ENCODE measurements at places on chromosomes 4 and X.

GRCh38 chrX:41148553-41148952 is 63.3 kb downstream of the USP9X start:
- no peak for DNase-seq

GRCh38 chr4:48738856-48739255 is 41.2 kb downstream of the FRYL start:
- DNase-seq: no peak

- DNase-seq: no peak
Measured at GRCh38 chrX:110402091-110402849, 43.6 kb downstream of the RTL9 start.

GRCh38 chrX:78747971-78748370 is 451 bp downstream of the LPAR4 start:
- no peak for DNase-seq

DNA sequence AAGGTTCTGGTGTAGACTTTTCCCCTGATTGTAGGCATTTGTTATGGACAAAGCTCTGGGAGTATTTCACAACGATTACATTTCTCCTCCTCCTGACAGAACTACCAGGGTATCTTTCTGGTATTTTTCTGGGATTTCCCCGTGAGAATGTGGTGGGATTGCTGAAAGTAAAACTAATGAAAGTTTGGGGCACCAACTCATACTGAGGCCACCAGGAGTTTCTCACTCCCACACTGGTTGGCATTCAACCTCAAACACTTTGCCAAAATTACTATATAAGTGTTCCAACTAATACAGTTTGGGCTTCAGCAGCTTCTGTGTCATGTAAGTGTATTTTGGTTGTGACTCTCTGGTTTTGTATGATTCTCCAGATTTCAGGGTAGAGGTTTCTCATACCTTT is 855.1 kb downstream of the GLUD2 start:
- no peak for DNase-seq

DNA sequence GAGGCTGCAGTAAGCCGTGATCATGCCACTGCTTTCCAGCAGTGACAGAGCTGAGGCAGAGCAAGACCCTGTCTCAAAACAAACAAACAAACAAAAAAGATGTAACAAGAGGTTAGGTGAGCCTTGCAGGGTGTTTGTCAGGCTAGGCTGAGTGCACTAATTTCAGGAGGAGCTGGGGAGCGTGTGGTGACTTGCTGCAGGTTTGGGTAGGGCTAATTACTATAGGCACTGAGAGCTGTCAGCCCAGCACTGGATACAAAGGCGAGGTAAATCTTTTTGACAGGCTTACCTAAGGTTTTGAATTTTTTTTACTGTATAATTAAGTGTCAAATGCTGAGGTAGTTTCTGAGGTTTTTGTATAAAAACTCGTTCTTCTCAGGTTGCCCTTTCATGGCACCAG is 29.8 kb upstream of the SH3D19 start:
- no peak for DNase-seq

GRCh38 chr4:138030375-138030774 is 211.8 kb downstream of the SLC7A11 start:
- DNase-seq: no peak

DNA sequence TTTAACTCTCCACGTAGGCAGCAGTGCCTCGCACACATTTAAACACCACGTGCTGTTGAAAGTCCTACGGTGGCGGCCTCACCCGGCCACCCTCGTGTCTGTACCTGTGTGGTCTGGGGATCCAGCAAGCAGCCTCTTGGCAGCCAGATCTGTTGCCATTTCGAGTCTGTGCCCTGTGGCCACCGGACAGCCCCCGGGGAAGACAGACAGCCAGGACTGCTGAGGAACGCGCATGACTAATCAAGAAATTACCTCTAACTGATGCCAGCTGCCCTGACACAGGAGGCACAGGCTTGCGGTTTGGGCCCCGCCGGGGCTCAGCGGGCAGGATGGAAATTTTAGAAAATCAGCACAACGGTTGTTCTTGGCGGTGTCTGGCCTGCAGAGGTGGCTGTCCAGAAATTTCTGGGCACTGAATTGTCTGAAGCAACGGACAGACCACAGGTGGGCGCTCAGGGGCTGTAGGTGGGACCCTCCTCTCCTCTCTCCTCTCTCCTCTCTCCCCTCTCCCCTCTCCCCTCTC is 15.6 kb upstream of the ASMTL start:
- DNase-seq: peak; percentile 58

DNA sequence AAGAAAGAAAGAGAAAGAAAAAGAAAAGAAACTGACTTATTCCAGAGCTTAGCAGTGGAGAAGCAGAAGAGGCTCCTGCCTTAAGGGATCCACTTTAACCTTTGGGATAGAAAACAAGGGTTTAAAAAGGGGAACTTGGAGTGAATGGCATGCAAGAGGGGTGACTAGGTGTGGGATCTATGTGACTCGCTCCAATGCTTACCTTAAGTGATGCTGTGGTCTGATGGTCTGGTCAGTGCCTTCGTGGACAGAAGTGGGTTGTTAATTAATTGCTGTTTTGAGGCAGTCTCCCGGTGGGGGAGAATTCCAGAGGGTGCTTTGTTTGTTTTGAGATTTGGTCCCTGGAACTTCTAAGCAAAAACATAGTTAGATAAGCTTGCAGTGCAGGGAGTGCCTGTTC is 21.1 kb upstream of the RHOXF1 start:
- DNase-seq: no peak

DNA sequence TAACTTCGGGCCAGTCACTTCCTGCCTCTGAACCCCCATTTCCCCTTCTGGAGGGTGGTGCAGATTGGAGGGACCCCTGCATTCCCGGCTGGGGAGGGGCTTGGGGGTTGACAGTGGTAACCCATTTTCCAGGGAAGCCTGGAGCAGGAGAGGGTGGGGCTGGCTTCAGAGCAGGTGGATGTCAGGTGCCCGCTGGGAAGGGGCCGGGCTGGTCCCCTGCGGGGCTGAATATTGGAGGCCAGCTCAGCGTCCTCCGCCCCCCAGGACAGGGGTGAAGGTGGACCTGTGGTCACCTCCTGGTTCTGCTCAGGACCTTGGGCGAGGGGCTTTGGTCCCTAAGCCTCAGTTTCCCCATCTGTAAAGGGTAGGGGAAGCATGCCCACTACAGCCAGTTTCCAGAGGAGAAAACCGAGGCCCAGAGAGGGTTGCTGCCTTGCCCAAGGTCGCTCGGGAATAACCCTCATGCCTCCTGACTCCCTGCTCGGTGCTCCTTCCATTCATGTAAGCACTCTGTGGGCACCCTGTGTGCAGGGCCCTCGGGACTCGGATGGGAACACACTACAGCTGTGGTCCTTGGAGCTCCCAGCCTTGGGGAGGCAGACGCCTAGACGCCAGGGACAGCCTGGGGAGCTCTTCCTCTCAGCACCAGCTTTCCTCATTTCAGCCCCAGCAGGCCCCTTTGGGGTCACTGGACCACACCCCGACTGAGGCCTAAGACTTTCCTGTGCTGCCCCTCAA is 683 bp downstream of the MAN2B2 start:
- DNase-seq: no peak

GRCh38 chrX:2342281-2342688 is 158.5 kb downstream of the DHRSX start:
- no peak for DNase-seq

- no peak for DNase-seq
Measured at GRCh38 chrX:48196745-48197201, at the start of gene SSX5. Gene SSX5 (minus strand): TSS chrX:48196795. CDS start chrX:48195358, 1,437 bp downstream.

DNA sequence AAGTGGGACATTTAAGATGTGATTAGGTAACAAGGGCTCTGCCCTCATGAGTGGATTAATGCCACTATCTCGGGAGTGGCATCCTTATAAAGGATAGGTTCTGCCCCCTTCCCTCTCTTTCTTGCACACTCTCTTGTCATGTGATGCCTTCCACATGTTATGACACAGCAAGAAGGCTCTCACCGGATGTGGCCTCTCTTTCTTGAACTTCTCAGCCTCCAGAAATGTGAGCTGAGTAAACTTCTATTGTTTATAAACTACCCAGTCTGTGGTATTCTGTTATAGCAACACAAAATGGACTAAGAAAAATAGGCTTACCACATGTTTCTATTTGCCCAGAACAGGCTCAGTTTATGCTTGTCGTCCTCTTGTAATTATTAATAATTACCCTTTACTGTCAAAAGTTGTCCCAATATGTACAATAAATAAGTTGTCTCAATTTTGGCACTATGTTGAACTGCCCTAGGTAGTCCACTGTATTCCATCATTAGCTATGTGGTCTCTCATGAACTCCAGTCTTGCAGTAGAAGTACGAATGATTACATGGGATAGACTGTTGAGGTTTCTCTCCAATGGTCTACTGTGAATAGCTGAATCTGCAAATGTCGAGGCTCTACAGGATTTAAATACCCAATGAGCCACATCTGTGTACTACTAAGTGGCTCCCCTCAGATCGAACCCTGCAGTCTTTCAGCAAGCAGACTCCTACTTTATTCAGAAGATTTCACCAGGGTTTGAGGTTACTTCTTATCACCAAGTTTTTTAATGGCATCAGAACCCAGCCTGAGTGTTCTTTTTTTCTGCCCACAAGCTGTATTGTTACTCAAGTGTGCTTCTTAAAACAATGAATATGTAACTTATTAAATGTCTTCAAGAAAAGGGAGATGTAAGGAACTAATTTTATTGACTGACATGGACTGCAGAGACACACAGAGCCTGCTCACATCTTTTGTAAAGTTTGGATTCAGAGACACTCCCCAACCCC is 102.0 kb upstream of the LEF1 start:
- DNase-seq: no peak

GRCh38 chr4:184689681-184690080 is 40.1 kb downstream of the PRIMPOL start:
- no peak for DNase-seq

- DNase-seq: no peak
Measured at GRCh38 chrX:102902355-102902754, 34.7 kb upstream of the RAB40AL start.

- no peak for DNase-seq
Measured at GRCh38 chrX:13863324-13863723, 46.4 kb upstream of the GPM6B start.

GRCh38 chr4:39166177-39166576 is 16.2 kb upstream of the WDR19 start:
- no peak for DNase-seq

- no peak for DNase-seq
Measured at GRCh38 chr4:112099701-112100297, 45.5 kb upstream of the FAM241A start.

DNA sequence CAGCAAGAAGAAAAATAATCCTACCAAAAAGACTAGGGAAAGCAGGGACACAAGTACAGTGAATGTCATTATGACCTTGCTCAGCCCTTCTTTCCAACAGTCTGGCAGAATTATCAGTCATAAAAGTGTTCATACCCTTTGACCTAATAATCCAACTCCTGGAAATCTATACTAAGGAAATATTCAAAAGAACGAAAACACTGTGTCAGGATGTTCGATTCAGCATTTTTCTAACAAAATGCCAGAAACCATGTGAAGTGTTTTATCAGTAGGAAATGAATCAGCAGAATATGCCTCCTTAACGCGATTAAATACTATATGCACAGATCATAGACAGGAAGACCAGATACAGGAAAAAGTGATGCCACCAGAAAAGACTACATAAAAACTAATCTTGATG is 16.2 kb upstream of the S100G start:
- DNase-seq: no peak

- no peak for DNase-seq
Measured at GRCh38 chrX:24341795-24342194, 18.6 kb upstream of the SUPT20HL1 start.

DNA sequence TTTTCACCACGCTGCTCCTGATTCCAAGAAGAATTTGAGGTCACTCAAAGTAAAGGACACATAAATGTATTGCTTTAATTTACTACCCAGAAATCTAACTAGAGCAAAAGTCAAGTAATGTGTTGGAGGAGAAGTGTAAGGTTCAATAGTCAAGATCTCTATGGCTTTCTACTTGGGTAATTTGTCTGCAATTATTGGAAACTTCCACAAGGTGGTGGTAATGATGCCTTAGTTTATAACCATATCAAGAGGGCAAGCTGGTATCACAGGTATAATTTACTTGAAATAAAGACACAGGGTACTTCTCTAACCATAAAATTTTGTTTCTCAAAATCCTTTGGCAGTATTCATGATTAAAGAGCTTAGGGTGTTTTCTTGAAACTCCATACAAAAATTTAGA is 10.2 kb upstream of the GRIA3 start:
- no peak for DNase-seq

DNA sequence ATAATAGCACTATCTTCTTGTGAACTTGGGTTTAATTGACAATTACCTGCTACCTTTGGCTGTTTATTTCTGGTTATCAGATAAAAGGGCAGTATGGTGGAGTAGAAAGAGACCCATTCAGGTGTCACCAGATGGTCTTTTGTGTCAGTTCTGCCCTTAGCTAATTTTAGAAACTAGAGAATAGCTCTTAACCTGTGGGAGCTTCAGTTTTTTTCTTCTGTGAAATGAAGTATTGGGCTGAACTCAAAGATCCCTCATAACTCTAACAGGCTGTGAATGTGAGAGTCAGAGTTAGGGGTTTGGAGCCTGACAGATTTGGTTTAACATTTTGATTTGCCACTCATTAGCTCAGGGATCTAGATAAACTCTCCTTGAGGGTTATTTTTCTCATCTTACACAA is 335.2 kb downstream of the PPP1R2C start:
- no peak for DNase-seq

GRCh38 chr4:76377911-76378310 is 43.0 kb downstream of the CCDC158 start:
- DNase-seq: peak; percentile 9

DNA sequence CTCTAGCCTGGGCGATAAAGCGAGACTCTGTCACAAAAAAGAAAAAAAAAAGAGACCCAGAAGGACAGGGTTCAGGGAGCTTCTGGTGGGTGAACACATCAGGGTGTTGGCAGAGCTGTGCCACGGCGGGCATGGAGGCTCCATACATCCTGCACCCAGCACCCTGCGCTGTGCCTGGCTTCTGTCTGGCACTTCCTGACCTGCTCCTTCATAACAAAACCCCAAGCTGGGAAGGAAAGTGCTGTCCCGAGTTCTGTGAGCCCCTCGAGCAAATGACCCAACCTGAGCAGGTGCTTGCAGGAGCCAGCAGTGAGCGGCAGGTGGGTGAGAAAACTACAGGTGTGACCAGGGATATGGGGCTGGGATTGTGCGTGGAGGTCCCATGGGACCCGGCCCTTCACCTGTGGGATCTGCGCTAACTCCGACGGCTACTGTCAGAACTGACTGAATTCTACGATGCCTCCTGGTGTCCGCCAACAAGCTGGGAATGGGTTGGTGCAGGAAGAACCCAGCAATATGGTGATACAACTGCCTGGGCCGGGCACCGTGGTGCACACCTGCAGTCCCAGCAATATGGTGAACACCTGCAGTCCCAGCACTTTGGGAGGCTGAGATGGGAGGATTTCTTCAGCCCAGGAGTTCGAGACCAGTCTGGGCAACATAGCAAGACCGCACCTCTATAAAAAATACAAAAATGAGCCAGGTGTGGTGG is 18.9 kb downstream of the ASMTL start:
- no peak for DNase-seq

DNA sequence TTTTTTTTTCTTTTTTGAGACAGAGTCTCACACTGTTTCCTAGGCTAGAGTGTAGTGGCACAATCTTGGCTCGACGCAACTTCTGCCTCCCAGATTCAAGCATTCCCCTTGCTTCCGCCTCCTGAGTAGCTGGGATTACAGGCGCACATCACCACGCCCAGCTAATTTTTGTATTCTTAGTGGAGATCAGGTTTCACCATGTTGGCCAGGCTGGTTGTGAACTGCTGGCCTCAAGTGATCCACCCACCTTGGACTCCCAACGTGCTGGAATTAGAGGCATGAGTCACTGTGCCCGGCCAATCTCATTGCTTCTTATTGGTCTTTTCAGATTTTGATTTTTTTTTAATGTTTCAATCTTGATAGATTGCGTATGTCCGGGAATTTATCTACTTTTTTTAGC is 124.4 kb downstream of the NBDY start:
- no peak for DNase-seq
